ENCODE measurements at places on chromosomes 5 and 9. TPM values are rescaled to one million over a fixed set of nuclear protein-coding genes. Genes with fewer than 3 reads are reported as not detected.

- no peak for DNase-seq
These were observed 115.4 kb downstream of the DENND1A start for GRCh38 chr9:123814496-123814895.

GRCh38 chr9:118521261-118521660 lies 817.1 kb downstream of the TLR4 start:
- DNase-seq: no peak

GRCh38 chr5:163682234-163682633 lies 176.8 kb downstream of the MAT2B start:
- no peak for DNase-seq

DNA sequence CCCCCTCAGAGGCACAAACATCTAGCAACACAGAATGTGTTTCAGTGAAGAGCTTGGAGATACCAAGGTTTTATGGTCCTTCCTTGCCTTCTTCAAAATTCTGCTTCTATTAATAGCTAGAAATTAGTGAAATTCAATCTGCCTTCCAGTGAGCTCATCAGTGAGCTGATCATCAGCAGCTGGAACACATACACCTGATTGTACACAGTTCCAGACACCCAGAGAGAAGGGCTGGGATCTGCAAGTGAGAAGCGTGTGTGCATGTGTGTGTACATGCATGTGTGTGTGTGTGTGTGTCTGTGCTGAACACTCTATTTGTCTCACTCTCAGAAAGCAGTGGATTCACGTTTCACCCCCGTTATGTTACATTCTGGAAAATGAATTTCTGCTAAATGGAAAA lies 28.5 kb downstream of the CFAP90 start:
- no peak for DNase-seq

DNA sequence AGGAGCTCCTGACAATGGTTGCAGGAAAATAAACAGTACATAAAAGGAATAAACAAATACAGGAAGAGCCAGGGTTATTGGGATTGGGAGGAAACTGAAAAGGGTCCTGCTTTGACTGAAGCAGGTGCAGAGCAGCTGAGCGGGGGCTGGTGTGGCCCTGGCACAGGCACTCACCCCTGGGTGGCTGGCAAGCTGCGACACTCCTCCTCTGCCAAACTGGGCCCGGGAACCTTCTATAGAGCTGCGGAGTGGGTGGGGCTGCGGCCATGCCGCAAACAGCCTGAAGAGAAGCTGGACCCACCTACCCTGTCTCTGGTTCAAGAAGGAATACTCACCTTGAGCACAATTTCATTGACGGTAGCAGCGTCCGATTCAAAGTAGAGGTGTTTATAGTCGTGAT lies 182.5 kb downstream of the GAPVD1 start:
- DNase-seq: no peak

DNA sequence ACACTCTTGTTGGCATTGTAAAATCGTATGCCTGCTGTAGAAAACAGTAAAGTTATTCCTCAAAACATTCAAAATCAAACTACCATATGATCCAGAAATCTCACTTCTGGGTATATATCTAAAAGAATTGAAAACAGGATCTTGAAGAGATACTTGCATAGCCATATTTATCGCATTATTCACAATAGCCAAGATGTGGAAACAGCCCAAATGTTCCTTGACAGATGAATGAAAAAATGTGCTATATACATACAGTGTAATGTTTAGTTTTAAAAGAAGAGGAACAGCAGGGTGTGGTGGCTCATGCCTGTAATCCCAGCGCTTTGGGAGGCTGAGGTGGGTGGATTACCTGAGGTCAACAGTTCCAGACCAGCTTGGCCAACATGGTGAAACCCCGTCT lies 234.1 kb upstream of the DAB2 start:
- no peak for DNase-seq

DNA sequence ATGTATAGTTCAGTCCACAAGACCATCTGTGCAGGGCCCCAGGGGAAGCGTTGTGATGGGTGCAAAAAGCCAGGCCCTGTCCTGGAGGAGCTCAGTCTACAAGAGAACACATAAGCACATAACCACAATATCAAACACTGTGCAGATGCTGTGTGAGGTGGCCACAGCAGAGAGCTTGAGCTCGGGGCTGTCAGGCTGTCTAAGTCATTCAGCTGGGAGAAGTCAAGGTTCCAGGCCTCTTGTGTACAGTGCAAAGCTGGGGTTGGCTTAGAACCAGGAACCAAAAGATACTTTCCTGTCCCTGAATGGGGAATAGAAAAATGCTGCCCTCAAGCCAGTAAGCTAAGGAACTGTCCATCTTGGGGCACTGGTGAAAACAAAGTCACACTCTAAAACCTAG lies 75.0 kb downstream of the PRDM6 start:
- no peak for DNase-seq

GRCh38 chr5:1019001-1019905 lies 10.7 kb downstream of the NKD2 start:
- peak; percentile 7 for DNase-seq

DNA sequence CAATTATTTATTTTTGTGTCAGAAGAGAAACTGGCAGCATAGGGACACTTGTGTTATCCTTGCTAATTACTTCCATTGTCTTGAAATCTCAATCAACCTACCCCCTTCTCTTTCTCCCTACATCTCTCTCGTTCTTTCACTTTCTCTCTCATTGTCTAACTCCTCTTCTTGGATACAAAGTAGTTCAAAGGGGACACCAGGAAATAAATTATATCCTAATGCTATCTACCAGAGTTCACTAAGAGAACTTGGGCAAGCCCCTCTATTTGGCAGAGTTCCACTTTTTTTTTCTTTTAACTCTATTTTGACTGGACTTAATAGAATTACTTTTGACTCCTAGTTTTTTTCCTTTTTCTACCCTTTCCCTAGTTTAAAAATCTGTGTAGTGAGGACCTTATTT lies 102.2 kb downstream of the MEF2C start:
- no peak for DNase-seq

DNA sequence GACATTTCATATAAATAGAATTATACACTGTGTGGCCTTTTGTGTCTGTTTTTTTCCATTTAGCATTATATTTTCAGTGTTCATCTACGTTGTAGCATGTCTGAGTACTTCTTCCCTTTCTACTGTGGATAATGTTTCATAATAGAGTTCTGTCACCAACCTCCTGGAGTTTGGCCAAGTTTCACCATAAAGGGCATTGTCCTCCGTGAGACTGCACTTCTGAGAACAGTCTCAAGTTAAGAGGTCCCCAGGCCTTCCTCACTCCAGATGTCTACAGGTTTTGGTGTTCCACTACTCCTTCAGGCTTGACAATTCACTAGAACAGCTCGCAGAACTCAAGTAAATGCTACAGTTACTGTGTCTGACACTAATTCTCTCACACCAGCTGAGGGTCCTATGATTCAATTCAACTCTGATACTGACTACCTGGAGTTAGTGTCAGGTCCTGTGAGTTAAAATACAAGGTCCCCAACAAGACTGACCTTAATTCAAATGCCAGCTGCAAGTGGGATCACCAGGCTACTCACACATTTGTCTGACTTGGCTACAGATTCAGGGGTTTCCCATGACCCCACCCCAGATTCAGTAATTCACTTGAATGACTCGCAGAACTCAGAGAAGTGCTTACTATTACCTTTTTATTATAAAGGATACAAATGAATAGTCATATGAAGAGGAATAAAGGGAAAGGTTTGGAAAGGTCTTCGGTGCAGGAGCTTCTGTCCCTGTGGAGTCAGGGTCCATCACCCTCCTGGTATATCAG lies 31.1 kb downstream of the SLC35A4 start:
- DNase-seq: no peak

DNA sequence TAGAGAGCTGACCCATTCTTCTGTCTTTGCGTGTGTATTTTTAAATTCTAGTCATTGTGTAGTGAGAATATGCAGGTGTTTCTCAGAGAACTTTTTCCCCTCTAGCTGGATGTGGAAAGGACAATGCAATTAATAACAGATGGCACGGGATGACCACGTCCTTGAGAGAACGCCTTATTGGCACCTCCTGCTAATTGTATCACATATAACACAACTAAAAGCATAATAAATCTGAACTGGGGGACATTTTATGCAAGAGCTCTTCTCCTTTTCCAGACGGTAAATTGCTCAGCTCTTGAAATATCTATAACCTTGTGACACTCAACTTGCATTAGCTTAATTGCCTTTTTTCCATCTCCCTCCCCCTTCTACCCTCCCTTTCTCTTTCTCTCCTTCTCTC lies 62.9 kb upstream of the IZUMO3 start:
- no peak for DNase-seq

The PRR7 gene
- total RNA-seq: 0.45 TPM

The NINJ1 gene
- 68.4 TPM for total RNA-seq

The SLC34A1 gene
- not detected for total RNA-seq

The CTNND2 gene
- 14.0 TPM for total RNA-seq

The PCDHGB2 gene
- 3.5 TPM for total RNA-seq
